ENCODE measurements at places on chromosomes 12 and 14.

GRCh38 chr14:67141146-67141900 is 47.9 kb upstream of the GARIN2 start:
- no peak for DNase-seq

- DNase-seq = peak; percentile 63
These were observed 177.5 kb upstream of the TMTC1 start for GRCh38 chr12:29961231-29961630.

DNA sequence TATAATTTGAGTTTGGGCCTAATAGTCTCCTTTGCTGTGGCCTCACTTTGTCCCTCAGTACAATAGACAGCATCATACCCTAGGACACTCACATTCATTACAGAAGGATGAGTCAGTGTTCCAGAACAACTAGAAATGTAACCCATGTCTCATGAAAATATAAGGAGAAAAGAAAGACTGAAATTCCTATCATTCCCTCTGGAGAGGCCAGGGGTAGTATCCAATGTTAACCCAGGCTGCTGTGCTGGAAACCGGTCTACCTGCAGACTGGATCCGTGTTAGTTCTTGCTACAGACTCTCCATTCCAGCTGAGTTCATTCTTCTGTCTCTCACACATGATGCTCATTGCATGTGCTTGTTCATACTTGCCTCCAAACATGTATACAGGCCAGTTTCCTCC is 75.8 kb upstream of the HOXC13 start:
- DNase-seq = peak; percentile 2

- DNase-seq = no peak
These were observed 7.5 kb upstream of the KLHL42 start for GRCh38 chr12:27772328-27773049.

DNA sequence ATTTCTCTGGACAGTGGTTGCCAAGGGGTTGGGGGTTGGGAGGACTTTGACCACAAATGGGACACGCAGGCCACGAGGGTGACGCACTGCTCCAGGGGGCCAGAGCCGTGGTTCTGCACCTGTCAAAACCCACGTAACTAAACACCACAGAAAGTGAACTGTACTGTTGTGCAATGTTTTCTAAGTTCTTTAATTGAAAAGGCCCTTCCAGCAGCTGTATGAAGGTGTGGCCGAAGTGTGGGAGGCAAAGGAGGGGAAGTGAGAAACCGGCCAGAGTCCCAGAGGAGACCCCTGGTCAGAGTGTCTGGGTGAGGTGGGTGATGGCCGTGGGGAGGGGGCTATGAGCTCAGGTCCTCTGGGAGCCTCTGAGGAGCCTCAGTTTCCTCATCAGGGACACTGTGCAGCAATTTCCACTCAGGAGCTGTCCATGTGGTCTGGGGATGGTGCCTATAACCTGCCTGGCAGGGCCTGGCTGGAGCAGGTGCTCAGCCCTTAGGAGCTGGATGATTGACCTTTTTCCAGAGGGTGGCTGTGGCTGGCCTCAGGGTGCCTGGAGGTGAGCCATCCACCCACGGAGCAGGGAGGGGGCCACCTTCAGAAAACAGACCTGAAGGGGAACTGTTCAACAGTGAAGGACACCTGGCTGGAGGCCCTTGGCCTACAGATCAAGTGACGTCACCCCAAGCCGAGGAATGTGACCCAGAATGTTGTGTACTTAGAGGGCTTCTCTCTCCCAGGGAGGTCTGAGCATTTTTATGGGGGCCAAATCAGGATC is 9.8 kb upstream of the BDKRB2 start:
- no peak for DNase-seq

DNA sequence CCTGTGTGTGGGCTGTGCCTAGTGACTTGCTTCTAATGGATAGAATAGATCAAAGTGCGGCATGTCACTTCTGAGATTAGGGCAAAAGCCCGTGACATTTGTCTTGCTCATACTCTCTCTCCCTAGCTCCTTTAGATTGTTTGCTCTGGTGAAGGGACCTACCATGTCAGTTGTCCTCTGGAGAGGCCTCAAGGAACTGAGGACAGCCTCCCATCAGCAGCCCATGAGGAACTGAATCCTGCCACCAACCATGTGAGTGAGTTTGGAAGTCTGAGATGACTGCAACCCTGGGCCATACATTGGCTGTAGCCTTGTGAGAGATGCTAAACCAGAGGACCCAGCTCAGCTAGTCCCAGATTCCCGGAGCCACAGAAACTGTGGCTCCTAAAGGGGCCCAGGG is 101.6 kb upstream of the ESRRB start:
- no peak for DNase-seq

GRCh38 chr12:593396-594270 is 69.6 kb downstream of the NINJ2 start:
- no peak for DNase-seq

DNA sequence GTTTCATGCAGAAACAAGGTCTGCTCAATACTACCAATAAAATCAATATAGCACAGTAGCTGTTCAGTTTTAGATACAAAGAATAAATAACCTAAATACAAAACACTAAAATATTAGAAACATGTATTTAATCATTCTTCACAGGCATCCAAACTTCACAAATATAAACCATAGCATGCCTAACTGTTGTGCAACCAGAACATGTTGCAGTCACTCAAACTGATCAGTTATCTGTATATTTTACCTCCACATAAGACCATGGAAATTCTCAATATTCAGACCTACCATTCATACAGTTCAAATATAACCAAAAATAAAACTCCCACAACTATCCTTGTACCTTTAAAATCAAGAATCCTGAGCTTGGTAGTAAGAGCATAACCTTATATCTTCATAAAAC is 83.1 kb upstream of the PAWR start:
- no peak for DNase-seq

DNA sequence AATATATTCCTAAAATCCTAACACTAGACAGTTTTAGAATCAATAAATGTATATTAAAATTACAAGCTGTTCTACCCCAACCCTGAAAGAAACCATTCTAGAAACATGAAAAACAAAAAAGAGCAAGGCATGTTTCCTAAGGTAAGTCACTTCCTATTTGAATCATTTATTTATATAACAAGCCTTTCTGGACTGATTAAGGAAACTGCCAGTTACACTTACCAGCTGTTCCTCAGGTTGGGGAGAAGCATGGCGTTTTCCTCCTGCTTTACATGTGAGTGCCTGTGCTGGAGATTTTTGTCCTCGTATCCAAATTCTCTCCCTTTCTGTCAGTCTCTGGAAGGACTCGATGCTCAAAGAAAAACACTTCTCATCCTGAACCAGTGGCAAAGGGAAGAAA is 183.3 kb downstream of the EFCAB11 start:
- DNase-seq = no peak

DNA sequence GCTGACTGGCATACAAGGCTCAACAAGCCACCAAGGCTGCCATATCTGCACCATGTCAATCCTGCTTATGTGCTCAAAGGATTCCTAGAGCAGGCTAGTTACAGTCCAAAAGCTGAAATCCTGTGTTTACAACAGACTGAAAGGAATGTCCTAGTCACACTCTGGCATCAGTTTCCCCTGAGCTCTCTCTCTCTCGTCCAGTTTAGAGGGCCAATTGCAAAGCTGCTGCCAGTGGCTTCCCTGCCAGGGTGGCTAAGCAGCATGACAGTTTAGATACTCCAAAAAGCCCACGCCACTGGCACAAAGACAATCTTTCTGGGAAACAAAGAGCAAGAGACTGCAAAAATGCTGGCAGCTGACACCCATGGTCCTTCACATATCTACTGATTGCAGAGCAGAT is 392.1 kb downstream of the RPS29 start:
- DNase-seq = peak; percentile 5

DNA sequence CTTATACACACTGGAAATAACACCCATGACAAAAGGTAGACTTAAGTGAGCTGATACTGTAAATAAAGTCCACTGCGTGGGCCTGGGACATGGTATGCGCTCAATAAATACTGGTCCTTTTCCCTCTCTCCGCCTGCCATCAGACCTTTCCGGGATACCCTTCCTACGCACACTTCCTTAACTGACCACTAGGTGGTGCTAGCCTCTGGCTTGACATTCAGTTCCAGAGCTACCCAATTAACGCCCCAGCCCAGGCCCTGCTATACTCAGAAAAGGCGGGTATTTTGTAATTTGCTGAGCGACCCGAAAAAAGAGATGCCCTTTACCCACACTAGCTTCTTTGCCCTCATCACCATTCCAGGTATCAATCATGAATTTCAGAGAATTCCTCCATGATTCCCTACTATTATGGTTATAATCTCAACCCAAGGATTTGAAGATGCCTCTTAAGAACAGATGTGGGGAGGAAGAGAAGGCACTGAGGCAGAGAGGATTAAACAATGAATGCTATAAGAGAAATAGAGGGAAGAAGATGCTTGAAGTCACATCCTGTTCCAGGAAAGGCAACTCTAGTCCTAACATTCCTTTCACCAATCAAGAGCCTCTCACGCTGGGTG is 3.9 kb upstream of the LRP1 start:
- DNase-seq = peak; percentile 87

DNA sequence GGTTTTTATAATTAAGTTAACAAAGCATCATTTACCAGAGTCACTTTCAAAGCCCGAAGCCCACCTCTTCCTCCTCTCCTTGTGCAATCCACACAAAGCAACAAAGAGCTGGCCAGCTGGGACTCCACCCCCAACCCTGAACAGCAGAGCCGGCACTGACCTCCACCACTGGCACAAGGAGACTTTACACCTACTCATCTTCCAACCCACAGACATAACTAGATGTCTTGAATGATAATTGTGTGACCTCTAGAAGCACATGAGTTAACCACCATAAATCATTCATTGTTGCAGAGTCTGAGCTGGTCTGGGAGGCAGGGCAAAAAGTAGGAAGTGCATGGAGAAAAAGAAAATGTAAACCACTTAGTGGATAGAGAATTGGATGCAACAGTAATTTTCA is 72.2 kb downstream of the ST8SIA1 start:
- peak; percentile 23 for DNase-seq

DNA sequence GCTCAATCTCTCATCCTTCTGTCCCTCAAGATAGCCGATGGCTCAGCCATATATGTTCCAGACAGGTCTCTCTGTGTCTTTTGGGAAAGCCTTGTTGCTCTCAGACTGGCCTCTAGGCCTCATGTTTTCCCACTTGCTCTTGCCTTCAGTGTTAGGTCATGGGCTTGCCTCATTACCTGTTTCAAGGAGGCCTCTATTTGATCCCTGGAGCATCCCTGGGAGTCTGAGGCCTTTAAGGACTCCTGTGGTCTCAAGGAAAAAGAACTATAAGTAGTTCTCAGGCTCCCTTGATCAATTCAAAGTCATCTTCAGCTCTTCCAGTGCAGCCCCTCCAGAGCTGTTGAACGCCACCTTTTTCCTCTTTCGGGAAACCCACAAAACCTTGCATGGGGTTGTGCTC is 47.9 kb downstream of the NTF3 start:
- DNase-seq = no peak

GRCh38 chr12:30197392-30198057 is 413.8 kb upstream of the TMTC1 start:
- peak; percentile 58 for DNase-seq

- no peak for DNase-seq
These were observed 3.2 kb upstream of the TUBA1C start for GRCh38 chr12:49261721-49262120.

- peak; percentile 83 for DNase-seq
These were observed 5.5 kb upstream of the CELA1 start for GRCh38 chr12:51351913-51352532.

- DNase-seq = no peak
These were observed 282.7 kb downstream of the CACNA1C start for GRCh38 chr12:2335513-2335912.

- DNase-seq = no peak
These were observed 251.2 kb downstream of the C12orf42 start for GRCh38 chr12:103244596-103244995.

DNA sequence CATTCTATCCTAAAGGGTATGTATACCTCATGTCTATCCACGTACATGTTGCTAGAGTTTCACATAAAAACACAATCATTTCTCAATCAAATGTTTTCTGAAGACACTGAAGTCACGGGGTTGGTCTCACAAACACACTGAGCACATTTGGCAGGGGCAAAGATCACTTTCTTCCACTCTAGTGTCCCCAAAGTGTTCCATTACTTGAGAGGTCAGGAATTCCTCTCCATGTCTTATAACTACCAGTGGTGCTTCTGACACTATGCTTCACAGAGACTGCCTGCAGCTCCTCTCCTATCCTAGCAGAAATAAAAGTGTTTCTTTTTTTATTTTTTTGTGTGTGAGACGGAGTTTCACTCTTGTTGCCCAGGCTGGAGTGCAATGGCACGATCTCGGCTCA is 19.1 kb downstream of the ZFYVE1 start:
- DNase-seq = no peak

DNA sequence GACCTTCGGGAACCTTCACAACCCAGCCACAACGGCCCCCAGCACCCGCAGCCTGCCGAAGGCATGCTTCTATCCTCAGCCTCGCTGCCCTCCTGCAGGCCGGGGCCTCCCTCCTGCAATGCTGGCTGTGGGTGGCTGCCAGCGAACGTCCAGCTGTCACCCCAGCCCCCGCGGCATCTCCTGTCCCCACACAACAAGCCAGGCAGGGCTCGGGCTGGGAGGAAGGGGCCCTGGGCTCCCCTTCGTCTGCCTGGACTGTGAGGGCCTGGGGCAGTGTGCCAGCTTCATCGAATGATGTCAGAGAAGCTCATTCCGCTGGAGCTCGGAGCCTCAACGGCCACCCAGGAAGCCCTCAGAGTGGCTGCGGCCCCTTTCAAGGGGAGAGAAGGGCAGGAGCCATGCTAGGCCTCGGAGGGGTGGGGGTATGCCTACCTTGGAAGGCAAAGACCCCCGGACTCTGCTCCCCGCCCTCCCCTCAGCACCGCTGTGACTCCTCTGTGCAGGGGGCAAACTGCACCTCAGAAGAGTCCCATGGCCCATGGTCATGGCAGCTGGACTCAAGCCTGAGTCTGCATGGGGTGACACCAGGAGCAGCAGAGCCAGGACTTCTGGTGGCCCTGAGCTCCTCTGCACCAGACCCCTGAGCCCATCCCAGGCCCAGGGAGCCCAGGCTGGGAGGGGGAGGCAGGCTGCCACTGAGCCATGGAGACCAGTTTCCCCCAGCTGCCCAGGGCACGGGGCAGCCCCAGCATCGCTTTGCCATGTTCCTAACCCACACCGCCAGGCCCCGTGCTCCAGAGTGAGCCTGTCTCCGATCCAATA is 24.7 kb upstream of the C14orf180 start:
- peak; percentile 36 for DNase-seq

Data from astrocyte of the hippocampus (primary cell).